T-helper 17 cell (primary cell): ENCODE measurements at places on chromosomes 11 and 22.

GRCh38 chr22:18088825-18089568 is 11.2 kb downstream of the PEX26 start:
- no peak for DNase-seq

- DNase-seq = no peak
Observed at GRCh38 chr22:30804626-30805025, 110.0 kb downstream of the OSBP2 start.

GRCh38 chr11:133898770-133899115 is 53.4 kb upstream of the SPATA19 start:
- DNase-seq = no peak

DNA sequence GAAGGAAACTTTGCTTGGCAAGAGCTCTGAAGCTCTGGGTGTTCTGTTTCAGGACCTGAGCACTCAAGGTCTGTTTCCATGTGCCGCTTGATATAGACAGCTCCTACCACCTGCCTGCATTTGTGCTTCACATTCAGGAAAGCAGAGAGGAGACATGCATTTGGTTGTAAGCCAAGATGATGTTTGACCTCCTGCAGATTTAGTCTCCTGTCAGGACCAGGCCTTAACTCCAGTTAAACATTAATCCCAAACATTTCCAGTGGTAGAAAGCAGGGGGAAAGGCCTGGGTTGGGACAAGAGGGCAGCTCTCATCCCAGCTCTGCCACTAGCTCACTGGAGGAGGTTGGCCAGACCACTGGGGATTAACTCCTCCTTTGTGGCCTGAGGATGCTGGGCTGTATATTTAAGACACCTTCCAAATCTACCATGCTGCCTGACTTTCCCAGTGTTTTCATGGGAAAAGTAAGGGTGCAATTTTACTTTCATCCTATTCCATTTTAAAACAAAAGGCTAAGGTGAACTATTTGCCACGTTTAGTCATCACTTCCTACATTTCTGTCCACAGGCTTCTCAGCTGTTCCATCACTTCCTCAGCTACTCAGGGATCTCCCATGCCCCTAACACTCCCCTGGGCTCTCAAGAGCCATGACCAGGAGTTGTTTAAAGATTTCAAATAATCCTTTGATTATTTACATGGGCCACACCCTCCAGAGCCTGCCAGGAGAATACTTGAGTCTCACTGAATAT is 80.9 kb downstream of the INSC start:
- no peak for DNase-seq

DNA sequence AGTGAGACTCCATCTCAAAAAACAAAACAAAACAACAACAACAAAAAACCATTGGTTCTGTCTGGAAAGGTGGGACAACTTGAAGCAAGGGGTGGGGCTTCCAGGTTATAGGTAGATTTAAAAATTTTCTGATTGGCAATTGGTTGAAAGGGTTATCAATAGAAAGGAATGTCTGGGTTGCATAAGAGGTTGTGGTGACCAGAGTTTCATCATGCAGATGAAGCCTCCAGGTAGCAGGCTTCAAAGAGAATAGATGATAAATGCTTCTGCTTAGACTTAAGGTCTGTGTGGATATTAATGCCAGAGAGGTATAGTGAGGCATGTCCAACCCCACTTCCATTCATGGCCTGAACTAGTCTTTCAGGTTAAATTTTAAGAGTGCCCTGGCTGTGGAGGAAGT is 116.6 kb downstream of the NAT10 start:
- DNase-seq = no peak

DNA sequence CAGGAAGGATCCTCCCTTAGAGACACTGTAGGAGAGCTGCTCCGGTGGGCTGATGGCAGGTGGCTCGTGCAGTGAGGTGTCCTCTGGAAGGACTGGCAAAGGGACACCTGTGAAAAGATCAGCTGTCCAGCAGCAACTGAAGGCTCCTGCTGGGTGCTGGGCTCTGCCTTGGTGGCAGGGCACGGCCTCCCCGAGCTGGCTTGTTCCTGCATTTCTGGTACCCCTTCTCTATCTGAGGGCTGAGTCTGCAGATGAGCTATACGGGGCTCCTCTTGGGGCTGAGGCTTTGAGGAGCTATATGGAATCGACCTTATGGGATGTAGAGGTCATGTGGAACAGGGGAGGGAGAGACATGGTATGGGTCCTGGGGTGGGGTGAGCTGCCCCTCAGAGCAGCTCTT is 875.8 kb downstream of the BRD1 start:
- no peak for DNase-seq

DNA sequence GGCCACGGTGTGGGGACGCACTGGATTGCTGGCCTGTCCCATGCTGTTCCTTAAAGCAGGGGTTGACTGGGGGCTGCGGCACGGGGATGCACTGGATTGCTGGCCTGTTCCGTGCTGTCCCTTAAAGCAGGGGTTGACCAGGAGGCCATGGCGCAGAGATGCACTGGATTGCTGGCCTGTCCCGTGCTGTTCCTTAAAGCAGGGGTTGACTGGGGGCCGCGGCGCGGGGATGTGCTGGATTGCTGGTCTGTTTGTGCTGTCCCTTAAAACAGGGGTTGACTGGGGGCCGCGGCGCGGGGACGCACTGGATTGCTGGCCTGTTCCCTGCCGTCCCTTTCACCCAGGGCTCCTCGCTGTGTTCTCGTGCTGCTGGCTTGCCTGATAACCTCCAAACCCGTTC is 383.4 kb downstream of the TBC1D22A start:
- no peak for DNase-seq

DNA sequence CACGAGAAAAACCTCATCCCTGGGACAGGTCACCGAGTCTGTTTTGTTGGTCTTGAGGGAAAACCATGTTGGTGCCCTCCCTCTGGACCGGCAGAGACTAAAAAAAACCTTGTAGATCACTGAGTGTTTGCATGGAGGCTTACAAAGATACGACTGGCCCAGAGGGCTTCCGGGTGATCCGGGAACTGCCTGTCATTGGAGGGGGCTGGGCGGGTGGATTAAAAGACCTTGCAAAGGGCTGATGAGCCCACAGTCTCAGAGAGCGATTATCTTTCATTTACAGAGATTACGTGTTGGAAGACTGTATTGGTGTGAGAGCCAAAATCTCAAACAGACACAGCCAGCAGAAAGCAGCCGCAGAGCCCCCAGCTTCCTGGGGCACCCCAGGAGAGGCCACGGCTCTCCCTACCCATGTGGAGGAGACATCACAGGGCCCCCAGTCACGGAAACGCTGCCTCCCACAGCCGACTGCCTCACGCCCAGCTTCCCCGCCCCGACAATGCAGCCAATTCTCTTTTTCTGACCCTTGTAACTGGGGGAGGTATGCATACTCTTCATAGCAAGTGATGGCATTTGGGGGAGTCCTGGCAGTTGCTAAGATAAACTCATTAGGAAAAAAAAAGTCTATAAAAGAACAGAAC is 426.4 kb downstream of the CTTN start:
- DNase-seq = no peak

DNA sequence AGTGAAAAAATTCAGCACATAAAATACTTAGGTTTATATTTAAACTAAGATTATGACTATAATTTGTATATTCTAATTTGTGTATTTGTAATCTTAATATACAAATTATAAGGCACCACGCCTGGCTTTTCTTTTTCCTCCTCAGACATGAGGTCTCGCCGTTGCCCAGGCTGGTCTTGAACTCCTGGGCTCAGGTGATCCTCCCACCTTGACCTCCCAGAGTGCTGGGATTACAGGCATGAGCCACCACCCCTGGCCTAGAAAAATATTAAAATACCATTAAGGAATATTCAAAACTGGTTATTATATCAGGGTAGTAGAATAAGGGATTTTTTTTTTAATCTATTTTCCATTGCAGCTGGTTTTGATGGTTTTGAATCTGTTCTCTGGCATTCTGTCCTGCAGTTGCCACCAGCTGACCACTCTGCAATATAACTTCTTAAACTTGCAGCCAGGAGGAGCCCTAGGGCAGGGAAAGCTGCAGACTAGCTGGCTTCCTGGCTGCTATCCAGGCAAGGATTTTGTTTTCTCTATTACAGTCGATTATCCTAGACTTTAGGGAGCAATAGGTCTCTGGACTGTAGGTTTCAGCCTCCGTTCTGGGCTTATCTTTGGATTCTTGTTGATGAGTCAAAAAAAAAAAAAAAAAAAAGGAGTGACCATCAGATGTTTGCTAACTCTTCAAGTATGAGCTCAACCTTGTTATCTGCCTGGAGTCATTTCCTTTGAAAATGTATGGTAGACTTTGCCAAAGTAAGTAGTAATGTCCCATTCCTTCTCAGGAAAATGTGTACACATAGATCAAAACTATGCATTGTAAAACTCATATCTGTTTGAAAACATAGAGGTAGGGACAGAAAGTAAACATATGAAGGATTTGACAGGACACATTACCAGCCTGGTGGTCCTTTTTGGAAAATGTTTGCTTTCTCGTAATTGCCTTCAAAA is 13.2 kb downstream of the POLA2 start:
- DNase-seq = no peak

DNA sequence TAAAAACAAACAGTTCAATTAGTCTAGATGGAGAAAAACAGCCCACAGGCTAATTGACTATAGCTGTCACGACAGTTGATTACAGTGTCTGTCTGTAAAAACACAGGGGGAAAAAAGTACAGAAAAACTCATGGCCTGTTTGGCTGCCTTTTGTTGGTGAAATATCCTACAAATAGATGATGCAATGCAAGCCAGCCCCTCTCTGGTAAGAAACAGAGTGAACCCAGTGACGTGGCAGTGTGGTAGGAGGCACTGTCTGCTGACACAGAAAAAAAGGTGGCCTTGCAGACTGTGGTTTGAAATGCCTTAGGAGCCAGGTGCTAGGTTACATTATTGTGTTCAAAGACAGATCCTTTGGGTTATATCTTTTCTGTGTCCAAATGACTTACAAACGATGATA is 431.4 kb upstream of the CCDC90B start:
- DNase-seq = no peak

GRCh38 chr22:36486619-36487384 is 5.4 kb upstream of the TXN2 start:
- peak; percentile 57 for DNase-seq
